Effector CD4-positive, alpha-beta T cell (primary cell): ENCODE measurements at places on chromosomes 6 and 20.

- no peak for DNase-seq
Observed at GRCh38 chr20:16533502-16533901, 39.7 kb downstream of the KIF16B start.

- DNase-seq = no peak
Observed at GRCh38 chr6:116518621-116519368, 7.4 kb downstream of the CALHM5 start.

- no peak for DNase-seq
Observed at GRCh38 chr6:107625264-107625663, 135.3 kb downstream of the SOBP start.

DNA sequence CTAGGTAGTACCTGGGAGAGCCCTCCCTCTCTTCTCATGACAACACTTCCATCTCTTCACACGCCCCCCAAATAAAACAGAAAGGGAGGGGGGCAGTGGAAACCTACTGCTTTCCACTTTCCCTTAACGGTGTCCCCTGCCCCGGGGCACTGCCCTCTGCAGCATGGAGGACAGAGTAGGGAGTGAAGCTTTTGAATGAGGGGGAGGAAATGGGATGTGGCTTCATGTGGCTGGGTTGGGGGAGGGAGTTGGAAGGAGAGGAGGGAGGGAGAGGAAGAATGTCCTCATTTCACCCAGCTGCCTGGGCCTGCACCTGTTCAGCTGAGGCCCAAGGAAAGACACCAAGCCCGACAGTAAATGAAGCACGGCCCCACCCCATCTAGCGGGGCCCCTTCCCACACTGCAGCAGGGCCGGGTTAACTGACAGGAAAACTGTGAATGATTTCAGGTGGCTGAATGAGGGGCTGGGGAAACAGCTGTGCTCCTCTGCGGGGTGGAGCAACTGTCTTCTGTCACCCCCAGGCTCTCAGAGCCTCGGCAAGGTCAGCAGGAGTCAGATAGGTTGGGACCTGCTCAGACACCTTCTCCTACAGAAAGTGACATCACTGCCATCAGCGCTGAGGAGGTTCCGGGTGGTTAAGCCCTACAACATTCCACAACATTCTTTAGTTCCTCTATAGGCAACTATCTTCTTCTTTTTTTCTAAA, 40.0 kb upstream of the TAF8 start:
- no peak for DNase-seq

GRCh38 chr6:85865420-85866369, 223.0 kb upstream of the SYNCRIP start:
- no peak for DNase-seq

- no peak for DNase-seq
Observed at GRCh38 chr6:10534419-10534762, 13.2 kb downstream of the GCNT2 start.

- no peak for DNase-seq
Observed at GRCh38 chr6:91573826-91574416, 987.0 kb upstream of the MAP3K7 start.

- DNase-seq = no peak
Observed at GRCh38 chr6:116251568-116252384, 2.1 kb downstream of the TSPYL4 start.

- DNase-seq = no peak
Observed at GRCh38 chr6:93177438-93177837, 241.9 kb downstream of the EPHA7 start.

DNA sequence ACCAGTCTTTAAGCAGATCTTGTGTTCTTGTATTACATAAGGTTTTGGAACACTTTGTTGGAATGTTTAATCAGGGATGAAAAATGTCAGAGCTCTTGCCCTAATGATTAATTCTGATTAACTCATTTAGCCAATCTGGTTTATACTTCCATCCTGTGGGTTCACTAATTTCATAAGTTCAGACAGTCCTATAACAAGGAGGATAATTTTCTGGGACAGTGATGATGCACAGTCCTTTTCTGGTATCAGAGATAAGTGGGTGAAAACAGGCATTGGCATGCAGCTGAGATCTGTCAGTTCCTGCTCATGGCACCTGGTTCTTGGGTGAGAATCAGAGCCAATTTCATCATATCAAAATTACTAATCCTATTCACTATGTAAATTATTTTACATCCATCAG, 125.0 kb upstream of the LAMA2 start:
- no peak for DNase-seq

- peak; percentile 19 for DNase-seq
Observed at GRCh38 chr6:24974182-24975171, 38.7 kb upstream of the RIPOR2 start.

- no peak for DNase-seq
Observed at GRCh38 chr20:59400708-59401107, 100.3 kb downstream of the EDN3 start.

GRCh38 chr6:150981095-150981494, 115.6 kb downstream of the MTHFD1L start:
- no peak for DNase-seq

DNA sequence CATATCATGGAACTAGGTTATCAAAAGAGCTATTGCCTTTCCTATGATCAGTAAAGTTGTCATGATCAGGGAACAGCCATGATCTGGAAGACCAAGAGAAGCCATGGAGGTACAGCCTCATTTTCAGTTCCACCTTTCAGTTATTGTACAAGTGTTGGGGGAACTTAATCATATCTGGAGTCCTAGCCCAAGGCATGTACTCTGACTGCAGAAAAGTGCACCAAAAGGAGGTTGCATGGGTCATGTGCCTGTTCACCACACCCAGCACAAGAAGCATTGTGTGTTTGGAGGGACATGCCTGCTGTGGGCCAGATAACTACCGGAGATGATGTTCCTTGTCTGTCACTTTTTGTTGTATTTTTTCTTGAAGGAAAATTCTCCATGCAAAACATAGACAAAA, 185.8 kb upstream of the MAN1A1 start:
- no peak for DNase-seq

GRCh38 chr6:116051244-116051643, 9.4 kb downstream of the FRK start:
- DNase-seq = no peak

- peak; percentile 16 for DNase-seq
Observed at GRCh38 chr6:107820338-107821261, 3.5 kb downstream of the SCML4 start.

DNA sequence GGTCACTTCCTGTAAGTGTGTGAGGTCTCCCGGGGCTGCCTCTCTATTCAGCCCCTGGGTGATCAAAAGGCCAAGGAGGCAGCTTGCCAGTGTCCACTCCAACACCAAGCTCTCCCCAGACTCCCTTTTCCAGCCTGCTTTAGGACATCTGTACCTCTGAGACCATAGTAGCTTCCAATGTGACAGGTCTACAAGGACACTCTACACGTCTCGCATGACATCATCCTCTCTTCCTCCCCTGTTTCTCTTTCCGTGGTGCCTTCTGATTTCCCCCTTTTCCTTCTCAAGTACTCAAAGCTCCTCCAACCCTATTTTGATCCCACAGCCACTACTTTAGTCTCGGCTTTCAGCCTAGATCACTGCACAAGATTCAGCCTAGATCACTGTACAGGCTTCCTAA, 26.4 kb downstream of the HLA-F start:
- no peak for DNase-seq

- DNase-seq = no peak
Observed at GRCh38 chr20:47455133-47456040, 46.3 kb upstream of the NCOA3 start.

DNA sequence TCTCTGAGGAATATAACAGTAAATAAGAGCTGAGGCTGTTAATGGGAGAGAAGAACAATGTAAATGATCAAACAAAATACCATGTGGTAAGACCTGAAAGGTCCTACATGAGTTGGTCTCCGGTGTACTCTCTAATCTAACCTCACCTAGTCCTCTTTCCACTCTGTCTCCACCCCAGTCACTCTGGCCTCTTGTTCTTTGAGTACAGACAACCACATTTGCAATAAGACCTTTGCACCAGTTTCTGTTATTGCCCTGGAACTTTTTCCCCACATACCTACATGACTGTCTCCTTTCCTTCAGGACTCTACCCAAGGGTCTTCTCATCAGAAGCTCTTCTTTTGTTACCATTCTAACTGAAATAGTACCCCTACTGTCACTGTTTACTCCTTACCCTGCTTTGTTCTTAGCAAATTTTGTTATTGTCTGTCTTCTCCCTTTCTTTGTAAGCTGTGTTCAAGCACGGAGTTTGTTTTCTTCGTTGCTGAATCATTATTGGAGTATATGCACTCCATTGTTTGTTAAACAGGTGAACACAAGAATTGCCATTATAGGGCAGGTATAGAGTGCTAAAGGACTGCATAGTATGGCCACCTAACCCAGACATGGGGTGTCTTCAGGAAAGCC, 37.3 kb downstream of the MAPK14 start:
- DNase-seq = no peak

GRCh38 chr20:45465491-45466266, 3.9 kb upstream of the WFDC2 start:
- DNase-seq = no peak

GRCh38 chr6:169487579-169488436, 214.0 kb downstream of the WDR27 start:
- DNase-seq = no peak

- no peak for DNase-seq
Observed at GRCh38 chr6:41638935-41639808, 904 bp downstream of the MDFI start.

DNA sequence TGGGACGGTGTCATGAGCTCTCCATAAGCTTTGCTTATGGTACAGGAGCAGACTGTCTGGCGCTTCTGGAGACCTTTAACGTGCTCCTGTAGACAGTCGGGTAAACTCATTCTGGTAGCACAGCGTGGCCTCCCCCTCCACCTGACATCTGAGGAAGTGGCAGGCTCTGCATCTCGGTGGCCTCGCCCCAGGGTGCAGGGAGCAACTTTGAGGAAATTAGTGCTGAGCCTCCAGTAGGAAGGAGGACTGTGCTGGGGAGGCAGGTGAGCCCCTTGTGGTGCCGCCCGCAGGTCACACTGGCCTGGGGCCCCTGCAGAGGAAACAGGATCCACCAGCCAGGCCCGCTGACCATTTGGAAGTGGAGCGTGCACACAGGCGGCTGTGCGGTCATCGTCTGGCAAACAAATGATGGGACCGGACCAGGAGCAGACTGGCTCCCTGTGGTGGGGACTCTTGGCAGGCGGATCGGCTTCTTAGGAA, 57.9 kb downstream of the SYNJ2 start:
- no peak for DNase-seq

GRCh38 chr20:57108742-57109570, 157.5 kb downstream of the BMP7 start:
- DNase-seq = no peak

- DNase-seq = no peak
Observed at GRCh38 chr20:46430921-46431712, 24.7 kb upstream of the ELMO2 start.

DNA sequence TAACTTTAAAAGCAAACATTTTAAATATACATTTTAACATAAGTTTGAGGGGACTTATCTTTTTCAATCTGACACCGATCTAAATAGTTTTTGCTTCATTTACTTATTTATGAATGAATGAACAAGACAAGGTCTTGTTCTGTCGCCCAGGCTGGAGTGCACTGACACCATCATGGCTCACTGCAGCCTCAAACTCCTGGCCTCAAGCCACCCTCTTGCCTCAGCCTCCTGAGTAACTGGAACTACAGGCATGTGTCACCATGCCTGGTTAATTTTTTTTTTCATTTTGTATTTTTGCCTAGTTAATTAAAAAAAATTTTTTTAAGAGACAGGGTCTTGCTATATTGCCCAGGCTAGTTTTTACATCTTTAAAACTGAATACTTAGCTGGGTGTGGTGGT, 25.4 kb downstream of the FBXO9 start:
- DNase-seq = no peak

GRCh38 chr20:18056174-18057100, 1.3 kb downstream of the OVOL2 start:
- DNase-seq = no peak

DNA sequence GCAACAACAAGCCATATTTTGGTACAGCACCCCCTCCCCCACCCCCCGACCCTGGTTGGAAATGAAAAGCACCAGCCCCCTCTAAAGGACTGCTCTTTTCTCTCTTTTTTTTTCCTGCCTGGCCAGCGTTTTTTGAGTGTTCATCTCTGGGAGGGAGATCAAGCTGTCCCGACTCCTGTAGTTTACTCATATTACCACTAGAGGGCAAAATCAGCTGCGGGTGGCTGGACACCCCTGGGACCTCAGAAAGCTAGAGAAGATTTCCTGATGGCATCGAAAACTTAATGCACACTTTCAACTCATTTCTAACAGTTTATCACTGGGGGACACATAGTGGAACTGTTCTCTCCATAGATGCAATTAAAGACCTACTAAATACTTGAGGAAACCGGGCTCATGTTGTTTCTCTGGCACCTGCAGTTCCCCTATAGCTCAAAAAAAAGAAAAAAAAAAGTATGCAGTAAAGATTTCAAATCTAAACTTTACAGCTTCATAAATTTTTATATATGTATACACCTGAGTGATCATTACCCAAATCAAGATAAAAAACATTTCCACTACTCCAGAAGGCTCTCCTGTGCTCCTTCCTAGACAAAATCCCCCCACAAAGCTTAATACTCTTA, 24.4 kb downstream of the CNBD2 start:
- DNase-seq = peak; percentile 31

DNA sequence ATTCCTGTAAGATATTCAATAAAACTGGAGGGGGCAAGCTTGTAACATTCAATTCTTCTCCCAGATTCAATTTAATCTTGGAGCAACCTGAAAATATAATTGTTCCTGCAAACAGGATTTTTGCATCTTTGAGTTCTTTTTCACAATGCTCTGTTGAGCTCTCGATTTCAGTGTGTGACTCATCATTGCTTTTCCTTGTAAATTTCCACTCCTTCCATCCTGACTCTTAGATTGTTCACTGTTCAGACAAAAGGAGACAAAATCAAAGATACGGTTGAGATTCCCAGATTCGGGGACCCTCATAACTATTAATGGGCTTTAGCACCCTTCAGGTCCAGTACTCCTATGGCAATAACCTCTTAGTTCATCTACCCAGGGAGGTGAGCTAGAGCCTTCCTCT, 571.9 kb upstream of the CHD6 start:
- no peak for DNase-seq
